ENCODE measurements at places on chromosomes 6 and 20. TPM values are rescaled to one million over a fixed set of nuclear protein-coding genes. Genes with fewer than 3 reads are reported as not detected.

The MOCS1 gene
- total RNA-seq, result 9.3 TPM

The DEFB124 gene
- not detected for total RNA-seq

The CLVS2 gene
- under 0.01 TPM for total RNA-seq

The CCM2L gene
- total RNA-seq, result 13.1 TPM

The ARHGAP40 gene
- not detected for total RNA-seq

The NRSN2 gene
- total RNA-seq, result 15.0 TPM

The MYMX gene
- not detected for total RNA-seq

The MAPK13 gene
- total RNA-seq, result 4.1 TPM

The ARFGEF3 gene
- total RNA-seq, result 1.7 TPM

The CSNK2A1 gene
- 116 TPM for total RNA-seq

The CARMIL1 gene
- 2.2 TPM for total RNA-seq

The TINAG gene
- total RNA-seq, result not detected

The PNISR gene
- 61.4 TPM for total RNA-seq

The TMEM244 gene
- not detected for total RNA-seq

The SLC17A2 gene
- total RNA-seq, result not detected

The MYO6 gene
- total RNA-seq, result 31.9 TPM

The MDFI gene
- 42.9 TPM for total RNA-seq

The MYCT1 gene
- 104 TPM for total RNA-seq

The SPATA25 gene
- 0.75 TPM for total RNA-seq

Data from endothelial cell of coronary artery (primary cell).